DMS79 (cell line): ENCODE measurements at places on chromosomes 2 and 18.
A peak's percentile ranks its signal among the peaks of the same experiment; 100 is the strongest.

- no peak for DNase-seq
Observed at GRCh38 chr2:172480301-172481218, 53.2 kb downstream of the ITGA6 start.

DNA sequence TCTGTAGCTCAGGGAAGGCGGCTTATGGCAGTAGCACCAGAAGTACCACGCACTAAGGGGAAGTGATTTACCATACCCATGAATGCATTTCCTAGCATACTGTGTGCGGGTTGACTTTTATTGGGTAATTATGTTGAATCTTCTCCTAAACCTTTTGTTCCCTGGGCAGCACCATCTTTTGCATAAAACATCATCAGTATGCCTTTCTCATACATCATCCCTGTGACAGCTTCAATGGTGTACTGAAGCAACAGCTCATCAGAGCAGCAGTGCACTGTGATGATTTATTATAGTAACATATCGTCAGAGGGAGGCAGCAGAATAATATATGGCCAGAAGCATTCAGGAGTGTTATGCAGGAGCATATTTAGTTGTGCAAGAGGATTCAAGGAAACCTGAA is 204.9 kb downstream of the CDH7 start:
- no peak for DNase-seq

DNA sequence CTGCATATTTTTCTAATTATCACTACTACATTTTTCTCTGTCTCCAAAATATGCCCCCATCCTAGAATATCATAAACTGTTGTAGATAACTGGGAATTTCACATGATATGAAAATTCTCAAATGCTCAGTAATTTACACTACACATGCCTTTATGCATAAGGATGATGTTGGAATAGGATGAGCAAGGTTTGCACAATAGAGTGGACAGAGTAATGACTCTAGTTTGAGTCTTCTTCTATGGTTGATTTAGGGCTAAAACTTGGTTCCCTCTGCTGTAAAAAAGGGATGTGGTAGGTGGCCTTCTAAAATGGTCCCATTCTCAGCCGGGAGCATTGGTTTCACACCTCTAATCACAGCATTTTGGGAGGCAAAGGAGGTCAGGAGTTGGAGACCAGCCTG is 129.9 kb downstream of the BCL11A start:
- DNase-seq = no peak

GRCh38 chr2:110770404-110770958 is 38.1 kb downstream of the ACOXL start:
- DNase-seq = peak; percentile 75

- DNase-seq = no peak
Observed at GRCh38 chr2:169275696-169276444, 86.5 kb downstream of the LRP2 start.

GRCh38 chr2:84491256-84491655 is 25.0 kb upstream of the DNAH6 start:
- no peak for DNase-seq

GRCh38 chr18:79507076-79507545 is 111.4 kb downstream of the NFATC1 start:
- DNase-seq = peak; percentile 76

- no peak for DNase-seq
Observed at GRCh38 chr2:141724426-141724825, 406.4 kb downstream of the LRP1B start.

- no peak for DNase-seq
Observed at GRCh38 chr18:3330622-3331021, 68.7 kb downstream of the MYL12B start.

DNA sequence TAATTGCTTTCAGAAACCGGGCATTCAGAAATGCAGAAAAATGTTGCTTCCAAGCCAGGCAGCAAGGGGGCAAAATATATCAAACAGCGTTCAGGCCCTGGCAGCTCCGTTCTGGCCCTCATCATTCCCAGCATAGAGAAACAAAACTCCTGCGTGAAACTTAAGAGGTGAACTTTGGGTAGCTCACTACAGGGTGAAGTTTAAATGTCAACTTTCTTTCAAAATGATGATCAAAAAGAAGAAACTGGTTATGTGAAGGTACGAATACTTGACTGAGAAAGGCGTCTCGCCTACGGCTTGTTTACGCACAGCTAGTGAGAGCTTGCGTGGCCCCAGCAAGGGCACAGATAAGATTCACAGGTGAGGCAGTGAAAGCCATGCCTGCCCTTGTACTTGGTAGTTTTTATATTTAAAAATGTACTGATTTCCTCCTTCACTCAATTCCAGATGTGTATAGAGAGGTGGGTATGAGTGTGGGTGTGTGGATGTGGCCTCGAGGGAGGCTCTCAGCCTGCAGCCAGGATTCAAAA is 127.5 kb downstream of the NFATC1 start:
- no peak for DNase-seq

DNA sequence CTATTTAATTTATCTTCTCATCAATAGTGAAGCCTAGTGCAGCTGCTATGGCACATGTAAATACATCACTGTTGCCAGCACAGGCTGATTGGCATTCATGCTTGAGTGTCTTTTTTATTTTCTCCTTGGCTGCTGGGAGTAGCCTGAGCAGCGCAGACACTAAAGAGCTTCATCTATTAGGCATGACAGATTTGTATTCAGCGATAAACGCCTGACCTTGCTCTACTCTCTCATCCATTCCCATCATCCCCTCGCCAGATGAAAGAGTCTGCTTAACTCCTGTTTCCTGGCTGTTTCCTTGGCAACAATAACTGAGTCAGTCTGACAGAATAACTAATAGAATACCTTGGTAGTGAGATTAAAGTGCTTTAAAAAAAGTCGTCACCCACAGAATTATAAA is 753.6 kb downstream of the DCC start:
- no peak for DNase-seq

- DNase-seq = no peak
Observed at GRCh38 chr2:232367591-232368233, 10.8 kb upstream of the ALPP start.
